Stimulated activated CD4-positive, alpha-beta T cell treated with anti-CD3 and anti-CD28 coated beads, Interleukin-15, amount 100 ng/mL, for 1 hour (primary cell): ENCODE measurements at places on chromosomes 4 and X.

GRCh38 chrX:48713847-48714246 lies 17.3 kb downstream of the SUV39H1 start:
- no peak for DNase-seq

DNA sequence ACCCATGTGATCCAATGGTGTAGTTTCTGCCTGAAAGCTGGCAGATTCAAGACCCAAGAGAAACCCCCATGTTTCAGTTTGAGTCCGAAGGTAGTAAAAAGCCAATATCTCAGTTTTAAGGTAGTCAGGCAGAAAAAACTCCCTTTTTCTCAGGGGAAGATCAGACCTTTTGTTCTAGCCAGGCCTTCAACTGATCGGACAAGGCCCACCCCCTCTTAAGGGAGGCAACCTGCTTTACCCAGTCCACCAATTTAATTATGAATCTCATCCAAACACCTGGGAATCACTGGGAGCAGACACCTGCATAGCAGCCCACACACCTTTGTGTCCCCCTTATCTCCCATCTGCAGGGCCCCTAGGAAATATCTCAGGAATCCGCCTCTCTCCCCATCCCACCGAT lies 322.0 kb downstream of the STK32B start:
- no peak for DNase-seq

GRCh38 chrX:149151805-149152757 lies 353.0 kb downstream of the IDS start:
- DNase-seq, result no peak

- DNase-seq, result no peak
Measured at GRCh38 chr4:173766171-173766600, 236.2 kb upstream of the HAND2 start.

GRCh38 chr4:71141125-71141524 lies 147.7 kb downstream of the DCK start:
- no peak for DNase-seq
